Daoy (cell line): ENCODE measurements at places on chromosomes 6 and 20. TPM values are rescaled to one million over a fixed set of nuclear protein-coding genes. Genes with fewer than 3 reads are reported as not detected.

COL21A1 gene
- 0.06 TPM in 1 of 2 replicates, not detected in the other for total RNA-seq

PSMB1 gene
- total RNA-seq: 973 and 1,091 TPM in 2 replicates

NKAIN4 gene
- 10.6 and 12.9 TPM in 2 replicates for total RNA-seq

JAG1 gene
- total RNA-seq: 61.3 and 62.5 TPM in 2 replicates

BHLHE23 gene
- total RNA-seq: not detected in 2 replicates

SAMHD1 gene
- 12.7 and 18.3 TPM in 2 replicates for total RNA-seq

NRSN1 gene
- not detected in 2 replicates for total RNA-seq

GABRR2 gene
- total RNA-seq: not detected in 2 replicates

CD40 gene
- 0.06 TPM in 1 of 2 replicates, not detected in the other for total RNA-seq

CCM2L gene
- 1.0 and 2.1 TPM in 2 replicates for total RNA-seq

RIPPLY2 gene
- 5.1 and 5.4 TPM in 2 replicates for total RNA-seq

ASF1A gene
- total RNA-seq: 41.5 and 42.5 TPM in 2 replicates

MAP7 gene
- total RNA-seq: 0.95 and 1.1 TPM in 2 replicates

ADGRF4 gene
- total RNA-seq: 2.7 TPM in 2 replicates

OPRM1 gene
- not detected in 2 replicates for total RNA-seq
